AG04449 (cell line): ENCODE measurements at places on chromosomes 2 and 18.
A peak's percentile ranks its signal among the peaks of the same experiment; 100 is the strongest.

- DNase-seq: no peak
These were observed 14.3 kb upstream of the TANC1 start for GRCh38 chr2:158953926-158954763.

- DNase-seq: peak; percentile 41
These were observed 107.4 kb downstream of the POLR1A start for GRCh38 chr2:85998071-85998991.

DNA sequence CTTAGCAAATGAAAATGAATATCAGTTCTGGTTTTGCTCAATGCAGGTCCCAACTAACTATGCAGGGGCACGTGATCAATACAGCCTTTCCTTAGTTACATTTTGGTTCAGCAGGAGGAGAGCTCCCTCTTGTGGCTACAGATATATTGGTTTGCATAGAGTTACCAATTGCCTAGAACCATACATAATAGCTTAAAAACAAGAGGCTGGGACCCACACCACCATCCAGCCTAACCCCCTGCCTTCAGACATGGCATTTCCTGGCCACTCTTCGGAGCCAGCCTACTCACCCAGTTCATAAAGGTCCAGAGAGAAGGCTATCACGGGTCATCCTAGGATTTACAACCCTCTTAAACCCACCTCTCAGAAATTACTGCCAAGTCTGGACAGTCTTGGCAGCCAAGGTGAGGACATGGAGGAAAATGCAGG is 10.5 kb downstream of the CCDC93 start:
- DNase-seq: peak; percentile 36

DNA sequence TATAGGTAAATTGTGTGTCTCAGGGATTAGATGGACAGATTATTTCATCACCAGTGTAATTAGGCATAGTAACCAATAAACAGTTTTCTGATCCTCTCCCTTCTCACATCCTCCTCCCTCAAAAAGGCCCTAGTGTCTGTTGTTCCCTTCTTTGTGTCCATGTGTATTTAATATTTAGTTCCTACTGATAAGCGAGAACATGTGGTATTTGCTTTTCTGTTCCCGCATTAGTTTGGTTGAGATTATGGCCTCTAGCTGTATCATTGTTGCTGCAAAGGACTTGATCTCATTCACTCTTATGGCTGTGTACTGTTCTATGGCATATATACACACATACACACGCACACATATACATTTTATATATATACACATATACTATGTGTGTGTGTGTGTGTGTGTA is 866.2 kb downstream of the CCDC85A start:
- DNase-seq: no peak

DNA sequence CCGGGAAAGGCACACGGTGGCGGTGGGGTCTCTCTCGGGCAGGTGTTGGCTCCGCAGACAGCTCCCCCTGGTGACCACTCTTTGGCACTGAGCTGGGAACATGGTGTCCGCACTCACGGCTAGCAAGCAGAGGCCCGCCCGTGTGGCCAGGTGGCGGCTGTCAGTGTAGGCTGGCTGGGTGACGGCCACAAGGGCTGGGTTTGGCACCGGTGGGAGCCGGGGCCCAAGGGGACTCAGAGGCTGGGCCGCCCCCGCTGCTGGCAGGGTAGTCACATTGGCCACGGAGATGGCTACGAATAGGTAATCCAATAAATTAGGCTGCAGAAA is 1071.7 kb downstream of the RPIA start:
- DNase-seq: no peak

DNA sequence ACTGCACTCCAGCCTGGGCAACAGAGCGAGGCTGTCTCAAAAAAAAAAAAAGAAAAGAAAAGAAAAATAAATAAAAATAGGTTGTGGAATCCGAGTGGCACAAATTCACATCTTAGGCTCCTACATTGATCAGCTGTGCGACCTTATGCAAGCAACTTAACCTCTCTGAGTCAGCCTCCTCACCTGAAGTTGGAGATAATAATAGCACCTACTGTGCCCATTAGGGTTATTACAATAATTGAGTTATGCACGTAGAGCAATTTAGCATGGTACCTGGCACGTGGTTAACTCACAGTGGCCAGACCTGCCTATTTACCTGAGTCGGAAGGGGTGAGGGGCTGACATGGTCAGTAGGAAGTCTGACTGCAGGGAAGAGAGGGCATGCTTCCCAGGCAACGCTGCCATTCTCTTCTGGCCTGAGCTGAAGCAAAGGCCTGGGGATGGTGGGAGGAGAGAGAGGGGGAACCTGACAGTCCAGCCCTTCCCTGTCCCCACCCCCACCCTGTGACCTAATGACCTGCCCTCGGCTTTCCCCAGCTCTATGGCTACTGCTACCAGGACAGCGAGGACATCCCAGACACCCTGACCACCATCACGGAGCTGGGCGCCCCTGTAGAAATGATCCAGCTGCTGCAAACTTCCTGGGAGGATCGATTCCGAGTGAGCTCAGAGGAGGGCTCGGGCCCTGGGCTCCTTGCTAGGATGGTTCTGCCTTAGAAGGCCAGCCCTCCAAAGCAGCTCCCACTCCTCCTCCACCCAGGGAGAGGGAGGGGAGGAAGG is 5.1 kb downstream of the PKDCC start:
- no peak for DNase-seq

GRCh38 chr18:11761553-11761952 is 72.5 kb downstream of the GNAL start:
- DNase-seq: no peak

DNA sequence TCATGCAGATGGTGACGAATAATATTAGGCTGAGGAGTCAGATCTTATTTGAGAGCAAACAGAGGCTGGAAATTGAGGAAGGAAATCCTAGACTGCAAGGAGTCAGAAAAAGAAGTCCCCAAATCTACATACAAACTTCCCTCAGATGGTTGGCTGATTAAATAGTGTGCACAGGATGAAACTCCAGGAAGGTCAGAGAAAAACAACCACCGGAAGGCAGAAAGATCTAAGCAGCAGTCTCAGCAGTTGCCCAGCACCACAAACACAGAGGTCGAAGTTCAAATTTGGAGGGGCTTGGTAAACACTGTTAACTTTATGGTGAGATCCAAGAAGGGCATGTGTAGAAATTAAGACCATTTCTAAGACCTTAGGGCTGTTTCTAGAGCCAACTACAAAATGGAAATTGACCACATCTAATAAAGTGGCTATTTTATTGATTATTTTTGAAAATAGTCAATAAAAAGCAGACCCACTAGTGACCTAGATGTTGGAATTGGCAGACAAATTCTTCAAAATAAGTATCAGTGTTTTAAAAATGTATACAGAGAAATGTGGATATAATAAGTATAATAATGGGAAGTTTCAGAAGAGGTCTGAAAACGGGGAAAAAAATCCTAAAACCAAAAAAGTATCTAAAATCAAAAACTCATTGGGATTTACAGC is 134.8 kb downstream of the GALNT1 start:
- no peak for DNase-seq

DNA sequence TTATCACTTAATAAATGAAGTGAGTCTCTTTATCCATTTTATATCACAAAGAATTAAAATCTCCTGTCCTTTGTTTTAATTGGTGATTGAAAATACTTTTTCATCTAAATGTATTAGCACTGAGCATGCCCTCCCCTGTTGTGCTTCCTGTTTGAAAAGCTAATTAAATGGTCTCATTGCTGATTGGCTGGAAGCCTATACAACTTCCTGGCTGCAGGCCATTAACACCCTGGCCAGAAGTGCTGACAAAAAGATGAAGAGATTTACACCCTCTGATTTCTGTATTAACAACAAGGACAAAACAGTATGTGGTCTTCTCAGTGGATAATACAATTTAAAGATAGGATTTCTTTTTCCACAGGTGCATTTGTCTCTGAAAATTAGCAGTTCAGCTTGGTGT is 548.0 kb downstream of the DCC start:
- DNase-seq: no peak
